ENCODE measurements at places on chromosomes 5 and 9.

GRCh38 chr9:83209188-83209731 is 146.3 kb upstream of the RASEF start:
- DNase-seq: no peak

DNA sequence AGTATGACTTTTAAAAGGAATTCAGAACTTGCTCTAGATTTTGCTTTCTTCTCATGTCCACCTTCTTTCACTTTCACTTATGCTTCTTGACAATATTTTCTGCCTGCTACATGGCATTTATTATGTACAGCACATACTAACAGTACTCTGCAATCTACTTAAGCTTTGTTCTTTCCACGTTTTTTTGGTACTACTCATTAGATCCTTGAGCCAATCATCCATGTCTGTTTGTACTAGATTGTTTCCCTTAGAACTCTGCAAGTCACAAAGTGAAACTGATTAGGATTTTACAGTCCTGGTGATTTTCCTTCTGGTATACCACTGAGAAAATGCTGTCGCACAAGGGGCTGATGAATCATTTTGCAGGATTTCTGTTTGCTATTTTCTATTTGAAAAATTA is 78.3 kb downstream of the PARP8 start:
- no peak for DNase-seq

DNA sequence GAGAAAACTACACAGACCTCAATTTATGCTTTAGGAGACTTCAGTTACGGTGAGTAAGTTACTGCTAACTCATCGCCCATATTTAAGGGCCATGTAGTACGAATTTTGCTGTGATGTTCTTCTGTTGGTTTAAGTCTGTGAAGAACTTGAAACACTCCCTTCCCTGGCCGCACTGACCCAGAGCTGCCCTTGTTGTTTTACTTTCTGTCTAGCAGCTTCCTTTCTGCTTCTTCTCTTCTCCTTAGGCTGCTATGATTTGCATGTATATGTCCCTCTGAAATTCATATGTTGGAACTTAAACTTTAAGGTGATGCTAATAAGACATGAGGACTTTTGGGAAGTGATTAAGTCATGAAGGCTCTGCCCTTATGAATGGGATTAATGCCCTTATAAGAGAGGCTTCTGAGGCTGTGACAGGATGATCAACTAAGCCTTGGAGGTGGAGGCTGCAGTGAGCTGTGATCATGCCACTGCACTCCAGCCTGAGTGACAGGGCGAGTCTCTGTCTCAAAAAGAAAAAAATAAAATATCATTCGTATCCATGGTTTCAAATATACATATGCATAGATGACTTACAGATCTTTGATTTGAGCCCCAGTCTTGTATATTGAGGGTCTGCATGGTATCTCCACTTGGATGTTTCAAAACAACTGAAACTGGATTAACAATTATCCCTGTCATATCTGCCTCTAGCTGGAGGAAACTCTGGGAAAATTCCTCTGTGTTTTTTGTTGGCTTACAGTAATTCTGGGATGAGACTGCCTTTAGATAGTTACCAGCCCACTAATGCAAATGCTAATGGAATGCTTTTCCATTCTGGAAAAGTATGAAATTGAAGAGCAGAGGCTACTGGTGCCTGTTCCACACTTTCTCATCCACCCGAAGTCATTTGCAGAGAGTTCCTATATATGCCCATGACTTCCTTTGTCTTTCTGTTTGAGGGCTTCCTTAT is 263.4 kb upstream of the ACTBL2 start:
- no peak for DNase-seq

- DNase-seq: no peak
These were observed 40.2 kb downstream of the OSTF1 start for GRCh38 chr9:75128535-75128934.

GRCh38 chr5:158155811-158156505 is 297.0 kb upstream of the CLINT1 start:
- no peak for DNase-seq

DNA sequence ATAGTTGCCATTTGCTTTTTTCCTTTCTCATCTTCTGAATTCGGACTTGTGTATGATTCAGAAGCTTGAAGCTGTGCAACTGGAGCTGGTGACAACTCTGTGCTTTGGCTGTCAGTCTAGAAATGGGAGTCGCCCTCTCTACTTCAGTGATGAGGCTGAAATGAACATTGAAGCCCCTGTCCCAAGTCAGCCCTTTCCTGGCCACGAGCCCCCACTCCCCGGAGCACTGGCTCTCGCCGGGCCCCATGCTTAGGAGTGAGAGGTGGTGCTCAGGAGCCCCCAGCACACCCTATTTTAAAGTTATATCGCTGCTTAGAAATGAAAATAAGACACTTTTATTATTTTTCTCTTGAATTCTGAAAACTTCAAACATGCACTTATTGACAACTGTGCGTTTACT is 66.0 kb downstream of the PSMB7 start:
- no peak for DNase-seq

GRCh38 chr9:14320271-14321181 is 6.6 kb upstream of the NFIB start:
- DNase-seq: no peak

DNA sequence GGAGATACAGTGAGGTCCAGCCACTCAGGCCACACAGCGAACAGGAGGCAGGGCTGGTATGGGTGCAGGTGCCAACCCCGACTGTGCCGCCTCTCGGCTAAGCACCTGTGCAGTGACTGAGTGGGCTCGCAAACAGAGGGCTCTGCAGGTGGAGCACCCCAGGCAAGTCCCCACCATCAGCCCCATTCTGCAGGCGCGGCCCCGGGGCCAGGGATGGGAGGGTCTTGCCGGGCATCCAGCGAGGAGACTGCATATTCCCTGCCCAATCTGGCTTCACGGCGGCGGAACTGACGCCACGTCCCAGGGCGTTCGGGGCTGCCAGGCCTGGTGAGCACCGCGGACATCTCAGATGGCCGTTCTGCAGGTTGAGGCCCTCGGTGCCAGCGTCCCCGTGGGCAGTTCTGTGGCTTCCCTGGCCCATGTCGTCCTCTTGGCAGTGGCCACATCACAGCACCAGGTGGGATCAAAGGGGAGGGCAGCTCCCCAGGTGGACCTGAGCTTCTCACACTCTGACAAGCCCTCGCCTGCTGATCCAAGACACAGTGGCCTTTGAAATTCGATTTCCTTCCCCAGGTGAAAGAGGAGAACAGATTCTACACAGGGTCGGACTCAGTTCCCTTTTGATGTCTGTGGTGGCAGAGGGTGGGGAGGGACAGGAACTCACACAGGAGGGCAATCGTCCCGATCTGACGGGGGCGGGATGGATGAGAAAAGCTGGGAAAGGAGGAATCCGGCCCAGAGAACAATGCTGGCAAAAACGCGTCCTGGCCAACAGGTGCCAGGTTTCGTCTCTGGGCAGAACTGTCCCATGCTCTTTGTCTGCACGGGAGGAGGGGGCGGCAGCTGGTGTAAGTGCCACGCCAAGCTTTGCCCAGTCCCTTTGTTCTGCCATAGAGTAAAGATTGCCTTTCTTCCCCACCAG is 18.8 kb downstream of the DBH start:
- DNase-seq: no peak

DNA sequence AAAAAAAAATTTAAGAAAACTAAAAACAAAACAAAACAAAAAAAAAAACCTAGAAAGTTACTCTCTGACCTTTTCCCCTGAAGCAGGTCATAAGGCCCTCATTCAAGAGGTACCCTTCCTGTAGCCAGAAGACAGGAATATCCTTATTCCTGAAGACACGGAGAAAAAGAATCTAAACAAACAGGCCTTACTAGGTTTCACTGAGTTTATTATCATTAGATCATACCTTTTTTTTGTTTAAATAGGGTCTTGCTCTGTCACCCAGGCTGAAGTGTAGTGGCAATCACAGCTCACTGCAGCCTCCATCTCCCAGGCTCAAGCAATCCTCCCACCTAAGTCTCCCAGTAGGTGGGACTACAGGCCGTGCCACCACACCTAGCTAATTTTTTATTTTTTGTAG is 11.7 kb upstream of the CDKN2AIPNL start:
- no peak for DNase-seq

GRCh38 chr9:131187957-131188356 is 62.6 kb downstream of the NUP214 start:
- no peak for DNase-seq

DNA sequence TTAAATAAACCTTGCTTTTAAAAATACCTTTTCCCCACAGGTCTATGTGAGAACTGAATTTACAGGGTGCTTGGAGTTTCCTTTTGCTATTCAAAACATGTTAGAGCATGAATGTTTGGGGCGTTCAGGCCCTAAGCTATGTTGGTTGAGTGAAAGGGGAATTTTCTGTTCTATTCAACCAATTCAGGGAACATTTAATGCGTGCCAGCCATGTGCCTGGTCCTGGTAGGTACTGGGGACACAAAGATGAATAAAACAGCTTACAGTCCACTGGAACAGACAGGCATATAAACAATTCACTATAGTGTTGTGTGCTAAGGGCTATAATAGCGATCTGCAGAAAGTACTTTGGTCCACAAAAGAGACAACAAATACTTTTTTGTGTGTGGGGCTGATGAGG is 108.5 kb downstream of the ZSWIM6 start:
- no peak for DNase-seq

DNA sequence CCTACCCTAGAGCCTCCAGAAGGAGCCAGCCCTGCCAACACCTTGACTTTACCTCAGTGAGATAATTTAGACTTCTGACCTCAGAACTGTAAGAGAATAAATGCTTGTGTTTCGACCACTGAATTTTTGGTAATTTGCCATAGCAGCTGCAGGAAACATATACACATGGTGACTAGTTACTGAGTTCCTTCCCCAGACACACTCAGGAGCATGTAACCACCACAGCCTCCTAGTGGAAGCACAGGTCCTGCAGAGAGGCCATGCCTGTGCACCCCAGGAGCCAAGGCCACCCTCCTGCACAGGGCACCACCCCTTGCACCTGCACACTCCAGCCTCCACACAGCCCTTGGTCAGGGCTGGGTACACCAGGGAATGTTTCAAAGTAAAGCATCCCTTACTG is 7.6 kb upstream of the CAMSAP1 start:
- DNase-seq: no peak

DNA sequence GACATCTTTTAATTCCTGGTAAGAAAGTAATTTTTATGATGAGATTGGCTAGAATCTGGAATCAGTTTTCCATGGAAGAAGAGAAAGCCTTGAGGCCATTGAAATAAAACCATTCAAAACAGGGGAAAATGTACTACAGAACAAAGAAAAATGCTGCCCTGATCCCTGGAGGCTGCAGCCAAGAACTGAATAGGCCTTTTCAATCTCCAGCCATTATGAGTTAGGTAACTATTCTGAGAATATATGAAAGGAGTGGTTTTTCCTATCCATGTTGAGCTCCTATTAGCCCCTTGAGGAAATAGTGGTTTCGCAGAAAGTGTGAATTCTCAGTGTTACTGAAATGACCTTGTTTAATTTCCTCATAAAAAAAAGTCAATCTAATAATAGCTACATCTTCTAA is 408.5 kb upstream of the GRAMD2B start:
- DNase-seq: no peak

- no peak for DNase-seq
These were observed 46.2 kb downstream of the PAX5 start for GRCh38 chr9:36987891-36988290.

DNA sequence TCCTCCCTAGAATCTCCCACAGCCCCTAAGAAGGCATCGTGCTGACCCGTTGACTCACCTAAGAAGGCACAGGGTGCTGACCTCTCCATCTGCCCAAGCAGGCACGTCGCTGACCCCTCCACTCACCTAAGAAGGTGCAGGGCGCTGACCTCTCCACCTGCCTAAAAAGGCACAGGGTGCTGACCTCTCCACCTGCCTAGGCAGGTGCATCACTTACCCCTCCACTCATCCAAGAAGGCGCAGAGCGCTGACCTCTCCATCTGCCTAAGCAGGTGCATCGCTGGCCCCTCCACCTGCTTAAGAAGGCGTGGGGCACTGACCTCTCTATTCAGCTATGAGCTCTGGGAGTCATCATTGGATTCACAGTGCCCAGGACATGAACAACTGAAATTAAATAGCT is 54.4 kb upstream of the FCN1 start:
- no peak for DNase-seq

DNA sequence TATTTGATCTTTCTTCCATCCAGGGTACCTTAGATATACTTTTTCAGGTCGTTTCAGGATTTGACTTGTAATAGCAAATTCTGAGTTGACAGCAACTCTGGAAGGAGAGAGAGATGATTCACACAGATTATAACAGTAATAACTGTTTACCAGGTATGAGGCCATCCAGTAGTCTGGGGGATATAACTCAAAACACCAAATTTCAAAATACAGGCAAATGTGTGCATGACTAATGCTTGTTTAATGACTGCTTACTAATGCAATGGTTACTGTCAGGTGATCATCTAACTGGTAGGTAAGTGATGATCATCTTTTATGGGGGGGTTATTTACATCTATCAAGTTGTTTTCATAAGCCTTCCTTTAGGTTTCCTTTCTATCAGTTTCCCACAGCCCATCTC is 412.3 kb downstream of the MAT2B start:
- no peak for DNase-seq

- DNase-seq: no peak
These were observed 16.5 kb upstream of the AHRR start for GRCh38 chr5:305050-305449.

GRCh38 chr9:127504887-127505251 is 53.6 kb downstream of the LRSAM1 start:
- DNase-seq: no peak

GRCh38 chr9:69976152-69976551 is 67.5 kb upstream of the MAMDC2 start:
- DNase-seq: no peak

Data from activated CD4-positive, CD25-positive, alpha-beta regulatory T cell (primary cell).